Stimulated activated CD8-positive, alpha-beta memory T cell treated with anti-CD3 and anti-CD28 coated beads, Interleukin-4, amount 100 ng/mL, for 1 hour (primary cell): ENCODE measurements at places on chromosomes 7 and 10.

DNA sequence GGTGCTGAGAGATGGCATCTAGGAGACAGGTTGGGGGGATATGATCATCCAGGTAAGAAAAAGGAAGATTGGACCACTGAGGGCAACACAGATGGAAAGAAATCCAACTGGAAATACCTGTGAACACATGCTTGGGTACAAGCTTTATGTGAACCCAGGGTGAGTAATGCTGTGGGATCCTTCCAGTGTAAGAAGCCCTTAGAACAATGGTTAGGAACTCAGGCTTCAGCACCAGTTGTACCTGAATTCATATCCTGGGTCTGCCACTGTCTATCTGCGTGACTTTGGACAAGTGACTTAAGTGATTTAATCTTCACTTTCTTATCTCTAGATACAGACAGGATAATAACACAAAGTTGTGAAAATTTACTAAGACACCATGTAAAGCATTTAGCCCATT is 131.0 kb downstream of the ST7 start:
- no peak for DNase-seq

GRCh38 chr7:121540138-121540537 is 144.0 kb upstream of the FAM3C start:
- no peak for DNase-seq

DNA sequence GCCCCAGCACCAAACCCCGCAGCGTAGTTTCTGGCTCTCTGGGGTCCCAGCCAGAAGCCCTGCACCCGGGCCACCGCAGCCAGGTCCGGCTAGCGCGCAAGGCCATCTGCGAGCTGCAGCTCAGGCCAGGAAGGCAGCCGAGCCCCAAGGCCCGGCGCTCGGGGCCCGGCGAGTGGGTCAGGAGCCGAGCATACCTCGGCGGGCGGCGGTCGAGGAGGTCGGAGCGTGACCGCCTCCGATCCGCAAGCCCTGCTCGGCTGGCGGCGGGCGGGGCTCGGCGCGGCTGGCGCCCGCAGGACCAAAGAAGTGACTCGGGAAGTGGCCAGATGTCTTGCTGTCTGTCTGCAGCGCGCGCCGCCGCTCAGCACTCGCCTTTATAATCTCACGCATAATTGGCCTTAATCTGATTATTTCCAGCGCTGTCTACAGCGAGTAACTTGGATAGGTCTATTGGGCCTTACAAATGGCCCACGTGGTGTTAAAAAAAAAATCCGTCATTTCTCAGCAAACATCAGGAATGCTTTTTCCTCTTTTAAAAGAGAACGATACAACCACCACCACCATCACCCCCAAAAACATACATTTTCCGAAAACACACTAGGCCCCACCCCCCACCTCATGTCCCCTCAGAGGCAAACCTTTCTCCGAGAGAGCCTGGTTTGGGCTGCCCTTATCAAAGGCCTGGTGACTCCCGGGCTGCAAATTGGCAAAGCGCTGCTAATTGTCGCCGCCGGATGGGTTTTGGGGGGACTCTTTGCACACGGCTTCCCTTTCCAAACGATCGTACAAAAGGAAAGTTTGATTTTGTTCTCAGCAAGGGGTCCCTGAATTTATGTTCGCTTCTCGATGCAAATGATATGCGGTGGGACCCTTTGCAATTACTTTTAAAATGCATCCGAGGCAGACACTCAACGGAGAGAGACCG is at the start of gene DRGX:
Gene DRGX (minus strand): TSS at position 349 of the 925 bp plus-strand sequence. CDS start 649 bp downstream, outside the sequence.
- DNase-seq: no peak

- DNase-seq: no peak
These were observed 486 bp upstream of the SORCS1 start for GRCh38 chr10:107164992-107165391.

DNA sequence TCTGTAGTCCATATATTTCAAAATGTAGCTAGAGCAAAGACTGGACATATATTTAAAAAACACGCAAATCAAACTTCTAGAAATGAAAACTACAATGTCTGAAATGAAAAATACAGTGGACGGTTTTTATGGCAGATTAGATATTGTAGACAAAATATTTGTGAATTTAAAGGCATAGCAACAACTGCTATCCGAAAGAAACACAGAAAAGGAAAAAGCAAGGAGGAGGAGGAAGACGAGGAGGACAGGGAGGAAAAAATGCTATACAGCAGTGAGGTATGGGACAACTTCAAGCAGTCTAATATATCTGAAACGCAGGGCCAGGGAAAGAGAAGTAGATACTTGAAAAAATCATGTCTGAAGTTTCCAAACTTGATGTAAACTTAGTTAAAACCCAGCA is 13.3 kb downstream of the WASL start:
- no peak for DNase-seq

DNA sequence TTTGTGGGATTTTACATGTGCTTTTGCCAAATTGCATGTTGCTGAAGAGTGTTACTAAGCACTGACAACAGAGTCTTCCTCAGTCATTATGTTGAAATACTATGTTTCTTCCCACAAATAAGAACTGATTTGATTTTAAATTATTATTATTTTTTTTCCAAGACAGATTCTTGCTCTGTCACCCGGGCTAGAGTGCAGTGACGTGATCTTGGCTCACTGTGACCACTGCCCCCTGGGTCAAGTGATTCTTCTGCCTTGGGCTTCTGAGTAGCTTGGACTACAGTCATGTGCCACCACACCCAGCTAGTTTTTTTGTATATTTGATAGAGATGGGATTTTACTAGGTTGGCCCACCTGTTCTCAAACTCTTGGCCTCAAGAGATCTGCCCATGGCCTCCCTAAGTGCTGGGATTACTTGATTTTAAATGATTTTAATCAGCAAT is 42.3 kb downstream of the MINPP1 start:
- DNase-seq: no peak

- peak; percentile 21 for DNase-seq
These were observed 193.8 kb upstream of the ADO start for GRCh38 chr10:62610649-62611229.
